ENCODE measurements at places on chromosomes 2 and 18.

- peak; percentile 24 for DNase-seq
Measured at GRCh38 chr2:62038975-62039771, 133.7 kb downstream of the COMMD1 start.

DNA sequence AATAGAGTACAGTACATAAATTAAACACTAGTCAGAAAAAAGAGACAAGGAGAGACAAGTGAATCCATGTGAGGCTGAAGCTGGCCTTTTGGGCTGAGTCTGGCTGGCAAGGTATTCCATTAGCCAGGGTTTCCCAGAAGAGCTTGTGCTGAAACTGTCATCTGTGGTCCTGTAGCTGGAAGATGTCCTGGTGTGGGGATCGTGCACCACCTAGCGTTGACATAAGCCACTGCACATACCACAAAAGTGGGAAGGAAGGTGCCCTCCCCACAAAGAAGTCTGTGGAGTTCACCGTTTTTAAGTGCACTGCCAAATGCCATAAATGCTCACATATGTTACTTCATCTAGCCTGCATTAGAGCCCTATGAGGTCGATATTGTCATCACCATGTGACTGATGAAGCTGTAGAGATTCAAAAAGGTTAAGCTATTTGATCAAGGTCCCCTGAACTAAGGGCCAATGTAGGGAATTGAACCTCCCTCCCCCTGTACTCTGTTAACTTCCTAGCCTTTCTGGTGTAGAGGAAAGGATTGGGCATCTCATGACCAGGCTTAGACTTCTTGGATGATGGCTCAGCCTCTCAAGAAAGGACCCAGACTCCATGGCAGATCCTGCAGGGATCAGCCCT is 31.9 kb upstream of the GALNT14 start:
- peak; percentile 59 for DNase-seq

GRCh38 chr2:10303181-10303693 is 533 bp downstream of the HPCAL1 start:
- peak; percentile 18 for DNase-seq

GRCh38 chr2:128752691-128753263 is 434.1 kb upstream of the HS6ST1 start:
- DNase-seq = no peak

DNA sequence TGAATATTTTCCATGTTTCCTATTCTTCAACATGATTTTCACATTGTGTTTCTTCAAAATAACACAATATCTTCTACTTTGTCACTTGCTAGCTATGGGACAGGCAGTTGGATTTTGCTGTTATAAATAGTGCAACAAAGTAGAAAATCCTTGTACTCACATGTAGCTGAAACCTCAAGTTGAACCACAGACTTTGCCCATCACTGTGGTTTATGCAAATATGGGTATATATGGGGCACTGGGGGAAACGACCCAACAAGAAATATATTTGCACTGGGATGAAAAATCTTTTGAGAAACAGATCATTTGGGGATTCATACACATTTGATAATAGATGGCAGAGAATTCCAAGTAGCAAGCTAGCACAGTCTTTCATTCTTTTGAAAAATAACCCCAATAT is 486.3 kb upstream of the MAP2 start:
- no peak for DNase-seq

- DNase-seq = no peak
Measured at GRCh38 chr2:237310515-237311114, 103.3 kb downstream of the COL6A3 start.

DNA sequence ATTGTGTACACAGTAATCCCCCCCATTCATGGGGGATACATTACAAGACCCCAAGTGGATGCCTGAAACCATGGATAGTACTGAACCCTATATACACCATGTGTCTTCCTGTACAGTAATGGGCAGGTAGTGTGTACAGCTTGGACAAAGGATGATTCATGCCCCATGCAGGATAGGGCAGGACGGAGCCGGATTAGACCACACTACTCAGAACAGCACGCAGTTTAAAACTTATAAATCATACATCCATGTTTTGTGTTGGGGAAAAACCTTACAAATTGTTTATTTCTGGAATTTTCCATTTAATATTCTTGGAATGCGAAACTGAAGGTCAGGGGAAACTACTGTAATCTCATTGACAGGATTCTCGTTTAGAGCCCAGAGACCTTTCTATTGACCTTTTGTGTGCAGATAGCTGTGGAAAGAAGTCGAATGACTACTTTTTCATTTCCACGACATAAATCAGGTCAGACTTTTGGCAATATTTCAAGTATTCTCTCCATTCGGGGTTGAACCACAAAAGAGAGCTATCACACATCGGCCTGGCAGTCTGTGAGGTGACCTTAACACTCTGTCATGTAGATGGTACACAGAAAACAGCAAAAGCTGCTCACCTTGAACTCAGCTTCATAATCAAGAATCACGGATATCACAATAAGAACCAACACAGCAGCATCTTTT is 9.9 kb upstream of the YPEL5 start:
- DNase-seq = no peak

DNA sequence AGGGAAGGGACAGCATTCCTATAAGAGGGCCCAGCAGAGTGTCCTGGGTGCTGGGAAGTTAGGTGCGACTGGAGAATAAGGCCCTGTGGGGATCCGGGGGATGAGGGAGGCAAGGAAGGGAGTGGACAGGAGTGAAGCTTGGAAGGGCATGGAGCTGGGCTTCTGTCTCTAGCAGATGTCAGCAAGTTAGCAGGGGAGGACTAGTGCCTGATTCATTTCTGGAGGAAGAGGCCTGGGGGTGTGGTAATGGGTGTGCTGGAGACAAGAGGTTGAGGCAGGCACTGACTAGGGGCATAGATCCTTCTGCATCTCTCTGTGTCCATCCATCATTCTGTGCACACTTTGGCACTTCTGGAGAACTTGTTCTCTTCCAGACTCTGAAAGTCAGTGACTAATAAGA is 134.7 kb downstream of the ACOXL start:
- no peak for DNase-seq

GRCh38 chr2:238100049-238100820 is at the start of gene ESPNL:
ESPNL (plus strand) TSS chr2:238100340; CDS start chr2:238100420, 80 bp downstream.
- DNase-seq = no peak

GRCh38 chr2:179790235-179791217 is 70.9 kb downstream of the ZNF385B start:
- DNase-seq = no peak

DNA sequence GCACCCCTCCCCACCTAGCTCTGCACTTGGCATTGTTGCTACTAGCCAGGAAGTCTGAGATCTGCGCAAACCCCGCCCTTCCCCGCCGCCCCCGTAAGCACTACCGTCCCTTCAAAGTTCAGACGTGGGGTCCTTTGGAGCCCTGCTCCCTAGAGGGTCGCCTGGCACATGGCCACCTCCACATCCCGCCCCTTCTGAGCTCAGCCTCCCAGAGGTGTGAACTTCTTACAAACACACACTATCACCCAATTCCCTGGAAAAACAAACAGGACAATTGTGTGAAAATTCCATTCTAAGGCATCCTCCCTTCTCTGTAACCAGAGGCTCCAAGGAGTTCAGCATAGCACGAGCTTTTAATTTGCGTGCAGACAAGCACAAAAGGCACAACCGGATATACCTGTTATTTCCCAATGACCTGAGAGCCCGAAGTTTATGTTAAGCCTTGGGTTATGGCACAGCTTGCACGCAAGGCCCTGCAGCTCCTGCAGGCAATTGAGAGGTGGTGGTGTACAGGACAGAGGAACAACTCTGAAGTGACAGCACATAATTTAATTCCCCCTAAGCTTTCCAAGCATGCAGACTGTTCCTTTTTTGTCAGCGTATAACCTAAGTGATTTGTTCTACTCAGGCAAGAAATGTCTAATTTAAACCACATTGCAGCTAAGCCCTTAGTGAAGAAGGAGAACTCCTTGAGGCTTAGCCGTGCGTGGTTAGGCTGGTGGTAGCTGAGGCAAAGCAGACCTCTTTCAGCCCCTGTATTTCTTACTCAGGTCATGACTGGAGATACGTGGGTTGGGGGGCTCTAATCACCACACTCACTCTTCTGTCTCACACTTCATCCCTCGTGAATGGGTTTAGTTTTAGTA is 20.3 kb upstream of the CYP1B1 start:
- DNase-seq = no peak

DNA sequence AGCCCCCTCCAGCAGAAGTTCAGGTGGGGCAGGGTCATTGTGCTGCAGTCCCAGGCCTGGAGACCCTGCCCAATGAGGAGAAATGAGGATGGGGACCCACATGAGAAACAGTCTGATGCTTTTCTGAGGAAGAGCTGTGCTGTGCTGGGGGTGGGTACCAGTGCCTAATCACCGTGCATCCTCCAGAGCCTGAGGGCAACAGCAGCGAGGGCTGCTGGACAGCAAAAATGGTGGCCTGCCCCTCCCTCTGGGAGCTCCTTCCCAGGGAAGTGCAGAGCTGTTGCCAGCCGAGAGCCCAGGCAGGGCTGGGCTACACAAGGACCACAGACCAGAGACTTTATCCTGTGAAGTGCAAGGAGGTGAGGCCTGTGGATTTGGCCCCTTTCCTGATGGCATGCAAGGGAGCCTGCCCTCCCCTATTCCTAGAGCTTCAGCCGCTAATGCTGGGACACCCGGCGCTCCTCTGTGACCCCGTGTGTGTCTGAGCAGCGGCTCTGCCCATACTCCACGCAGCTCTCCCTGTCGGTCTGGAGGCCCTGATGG is 134.8 kb downstream of the DSEL start:
- no peak for DNase-seq

GRCh38 chr2:166494140-166494624 is at the start of gene SCN7A:
SCN7A (minus strand) TSS chr2:166494249; CDS start chr2:166477696, 16,553 bp downstream.
- DNase-seq = no peak

GRCh38 chr18:76721207-76721996 is 101.0 kb upstream of the ZNF236 start:
- peak; percentile 56 for DNase-seq

DNA sequence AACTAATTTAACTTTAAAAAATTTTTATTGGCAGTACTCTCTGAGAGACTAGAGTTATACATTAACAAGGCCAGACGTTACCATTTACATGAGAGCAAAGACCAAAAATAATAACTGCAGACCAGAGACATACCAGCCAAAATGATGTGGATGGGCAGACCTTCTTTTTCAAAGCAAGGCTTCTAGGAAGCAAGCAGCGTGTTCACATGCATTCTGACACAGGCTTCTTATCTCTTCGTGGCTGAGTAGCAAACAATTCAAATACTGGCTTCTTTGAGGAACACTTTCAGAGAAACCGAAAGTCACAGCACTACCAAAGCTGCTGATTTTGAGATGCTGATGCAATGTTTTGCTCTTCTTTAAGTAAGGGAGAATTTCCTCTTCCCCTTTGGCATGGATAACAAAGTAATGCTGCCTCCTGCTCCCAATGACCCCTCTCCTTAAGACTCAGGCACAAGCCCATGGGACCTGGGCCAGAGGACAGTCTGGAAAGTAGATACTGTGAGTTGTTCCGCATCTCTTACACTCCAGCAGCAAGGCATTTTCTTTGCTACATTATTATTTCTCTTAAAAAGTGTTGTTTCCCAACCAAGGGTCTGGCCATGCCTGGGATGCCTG is 181.9 kb downstream of the MREG start:
- no peak for DNase-seq

GRCh38 chr18:73947180-73947921 is 200.3 kb downstream of the FBXO15 start:
- no peak for DNase-seq

Data from stimulated activated CD4-positive, alpha-beta T cell treated with anti-CD3 and anti-CD28 coated beads, Interleukin-1b, Interleukin-23, amount 100 ng/mL, for 48 hours (primary cell).